ENCODE measurements at places on chromosomes 7 and 10.

GRCh38 chr7:3657206-3657605 is 356.2 kb downstream of the SDK1 start:
- no peak for DNase-seq

DNA sequence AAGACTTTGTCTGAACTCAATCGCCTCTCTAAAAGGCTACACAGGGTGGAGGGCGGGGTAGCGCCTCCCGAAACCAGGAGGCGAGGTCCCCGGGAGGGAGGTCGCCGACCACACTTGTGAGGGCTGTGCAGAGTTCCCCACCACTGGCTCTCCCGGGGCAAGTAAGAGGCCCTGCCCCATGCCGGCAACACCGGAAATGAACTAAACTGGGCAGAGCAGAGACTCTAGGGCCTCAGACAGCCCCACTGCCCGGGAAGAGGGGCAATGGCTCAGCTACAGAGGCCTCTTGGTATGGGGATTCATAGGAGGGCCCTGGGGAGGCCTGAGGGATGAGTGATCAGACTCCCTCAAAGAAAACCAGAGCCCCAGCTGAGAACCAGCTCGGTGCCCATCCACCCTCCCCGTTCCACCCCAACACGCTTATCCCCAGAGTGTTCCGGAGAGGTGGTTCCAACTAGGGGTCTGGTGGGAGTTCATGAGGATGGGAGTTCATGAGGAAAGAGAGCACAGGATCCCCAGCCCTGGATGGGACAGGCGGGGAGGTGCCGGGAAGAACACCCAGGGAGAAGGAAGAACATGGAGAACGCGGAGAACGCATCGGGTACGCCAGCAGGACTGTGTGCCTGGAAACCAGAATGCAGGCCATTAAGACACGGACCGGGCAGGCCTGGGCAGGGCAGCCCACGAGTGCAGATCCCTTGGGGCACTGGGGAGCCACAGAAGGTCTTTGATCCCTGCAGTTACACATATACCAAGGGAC is 89.4 kb upstream of the MYL10 start:
- no peak for DNase-seq

DNA sequence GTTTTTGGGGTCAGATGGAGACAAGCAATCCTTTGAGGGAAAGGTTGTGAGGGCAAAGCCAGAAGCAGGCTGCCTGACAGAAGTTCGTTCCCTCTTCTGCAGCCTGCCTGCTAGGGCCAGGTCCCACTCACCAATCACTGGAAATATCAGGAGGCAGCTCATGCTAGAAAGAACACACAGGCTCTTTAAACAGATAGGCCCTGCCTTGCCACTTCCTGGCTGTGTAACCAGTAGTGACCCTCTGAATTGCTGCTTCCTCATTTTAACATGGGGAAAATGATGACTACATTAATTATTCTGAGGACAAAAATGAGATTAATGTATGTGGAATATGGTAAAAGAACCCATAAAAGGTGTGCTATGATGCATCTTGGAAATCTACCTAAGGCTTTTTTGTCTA is 50.5 kb upstream of the MRLN start:
- DNase-seq = no peak

GRCh38 chr7:142301923-142302550 is 44.2 kb upstream of the PRSS58 start:
- DNase-seq = no peak

DNA sequence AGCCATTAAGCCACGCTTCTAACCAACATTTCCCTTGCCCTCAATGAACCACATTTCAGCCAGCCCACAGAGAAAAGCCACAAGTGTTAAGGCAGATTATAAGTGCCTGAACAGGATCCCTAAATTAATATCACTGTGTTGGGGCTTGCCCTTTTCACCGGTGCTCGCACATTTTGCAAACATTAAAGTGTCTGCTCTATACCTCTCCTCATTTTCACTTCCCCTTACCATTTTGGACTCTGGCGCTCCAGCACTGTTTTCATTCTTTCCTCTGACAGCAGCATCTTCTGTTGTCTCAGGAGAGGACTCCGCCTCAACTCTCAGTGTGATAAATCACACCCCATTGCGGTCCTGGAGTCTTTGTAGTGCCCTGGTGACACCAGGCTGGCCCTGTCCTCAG is 274.2 kb downstream of the BAMBI start:
- DNase-seq = no peak

DNA sequence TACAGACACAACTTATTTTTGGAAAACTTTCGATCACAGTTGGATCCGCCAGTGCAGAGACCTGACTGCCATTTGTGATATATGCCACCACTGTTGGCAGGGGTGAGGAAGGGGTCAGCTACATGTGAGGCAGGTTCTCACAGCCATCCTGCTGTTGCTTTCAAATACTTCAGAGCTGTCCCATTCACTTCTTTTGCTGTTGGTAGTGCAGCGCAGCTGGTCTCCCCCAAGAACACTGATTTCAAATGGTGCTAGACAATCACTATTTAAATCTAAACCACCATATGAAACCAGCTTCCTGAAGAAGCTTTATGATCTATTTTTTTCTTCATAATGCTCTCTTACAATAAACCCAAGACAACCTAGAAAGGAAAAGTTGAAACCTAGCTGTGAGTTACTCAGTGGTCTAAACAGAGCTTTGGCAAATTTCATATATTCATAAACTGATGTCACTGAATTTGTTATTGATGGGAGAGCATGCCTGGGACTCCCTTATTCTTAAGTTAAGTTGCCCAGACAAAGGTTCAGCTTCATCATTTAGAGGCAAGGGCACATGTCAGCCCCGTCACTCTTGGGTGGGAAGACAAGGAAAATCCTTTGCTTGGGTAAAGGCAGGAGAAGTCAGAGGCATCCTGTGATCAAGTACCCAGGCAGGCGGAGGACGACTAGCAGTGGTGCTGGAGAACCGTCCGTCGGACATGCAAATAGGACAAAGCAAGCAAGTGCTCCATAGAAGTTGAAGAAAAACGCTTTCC is 143.4 kb upstream of the KLF14 start:
- no peak for DNase-seq

- DNase-seq = no peak
Measured at GRCh38 chr10:124566981-124567835, 105.6 kb downstream of the LHPP start.

DNA sequence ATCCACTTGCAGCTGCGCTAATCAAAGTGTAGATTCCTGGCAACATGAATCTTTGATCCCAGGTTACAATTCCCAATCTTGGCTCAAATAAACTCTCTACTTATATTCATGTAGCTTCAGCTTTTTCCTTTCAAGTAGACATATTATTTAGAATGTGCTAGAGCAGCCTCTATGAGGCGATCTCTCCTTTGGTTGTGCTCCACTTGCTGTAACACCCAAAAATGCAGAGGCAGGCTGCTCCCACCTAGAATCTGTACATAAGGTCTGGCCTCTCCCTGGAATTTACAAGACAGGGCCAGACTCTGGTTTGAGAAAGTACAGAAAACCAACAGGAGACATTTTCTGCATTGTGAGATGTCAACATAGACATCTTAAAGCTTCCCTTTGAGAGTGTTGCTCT is 23.1 kb downstream of the ZNF107 start:
- no peak for DNase-seq

- no peak for DNase-seq
Measured at GRCh38 chr10:32148864-32149251, 92.6 kb upstream of the KIF5B start.

All from activated naive CD4-positive, alpha-beta T cell (primary cell).